ENCODE measurements at places on chromosomes 4 and X.

DNA sequence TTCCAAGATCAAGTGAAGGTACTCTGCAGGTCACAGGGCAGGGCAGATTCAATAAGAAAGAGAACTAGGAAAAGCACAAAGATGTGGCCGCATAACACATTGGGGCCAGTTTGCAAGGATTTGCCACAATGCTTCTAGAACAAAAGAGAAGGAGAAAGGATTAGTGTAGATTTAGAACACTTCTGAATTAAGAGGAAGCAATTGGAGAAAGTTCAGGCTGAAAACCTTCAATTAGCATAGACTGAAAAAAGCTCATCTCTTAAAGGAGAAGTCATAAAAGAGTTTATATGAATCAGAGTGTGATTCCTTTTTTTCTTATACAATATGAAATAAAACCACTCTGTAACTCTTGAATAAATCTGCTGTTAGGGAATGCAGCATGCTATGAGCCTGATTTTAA is 215.6 kb upstream of the FAT1 start:
- no peak for DNase-seq

DNA sequence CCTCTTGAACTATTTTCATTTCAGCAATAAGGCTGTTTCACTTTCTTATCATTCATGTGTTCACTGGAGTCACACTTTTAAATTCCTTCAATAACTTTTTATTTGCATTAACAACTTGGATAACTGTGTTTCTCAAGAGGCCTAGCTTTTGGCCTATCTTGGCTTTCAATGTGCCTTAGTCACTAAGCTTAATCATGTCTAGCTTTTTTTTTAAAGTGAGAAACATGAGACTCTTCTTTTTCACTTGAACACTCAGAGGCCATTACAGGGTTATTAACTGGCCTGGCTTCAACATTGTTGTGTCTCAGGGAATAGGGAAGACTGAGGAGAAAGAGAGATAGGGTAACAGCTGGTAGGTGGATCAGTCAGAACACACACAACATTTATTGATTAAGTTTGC is 64.0 kb upstream of the VCX2 start:
- peak; percentile 5 for DNase-seq

DNA sequence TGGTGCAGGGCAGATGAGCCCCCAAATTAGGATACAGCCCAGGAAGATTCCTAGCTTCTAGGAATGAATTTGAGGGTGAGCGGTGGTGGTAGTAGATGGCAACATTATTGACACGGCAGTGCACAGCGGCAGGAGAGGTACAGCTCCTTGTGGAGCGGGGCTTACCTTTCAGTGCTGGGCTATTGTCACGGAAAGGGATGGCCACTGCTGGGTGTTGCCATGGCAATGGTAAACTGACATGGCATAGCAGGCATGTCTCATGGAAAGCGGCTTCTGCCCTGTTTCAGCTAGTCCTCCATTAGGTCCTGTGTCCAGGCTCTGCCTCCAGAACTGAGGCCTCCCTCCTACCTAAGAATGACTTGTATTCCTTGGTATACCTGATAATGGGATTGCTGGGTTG is 81.8 kb upstream of the WDR1 start:
- DNase-seq: no peak

GRCh38 chr4:4501679-4502078 is 40.2 kb downstream of the STX18 start:
- no peak for DNase-seq

DNA sequence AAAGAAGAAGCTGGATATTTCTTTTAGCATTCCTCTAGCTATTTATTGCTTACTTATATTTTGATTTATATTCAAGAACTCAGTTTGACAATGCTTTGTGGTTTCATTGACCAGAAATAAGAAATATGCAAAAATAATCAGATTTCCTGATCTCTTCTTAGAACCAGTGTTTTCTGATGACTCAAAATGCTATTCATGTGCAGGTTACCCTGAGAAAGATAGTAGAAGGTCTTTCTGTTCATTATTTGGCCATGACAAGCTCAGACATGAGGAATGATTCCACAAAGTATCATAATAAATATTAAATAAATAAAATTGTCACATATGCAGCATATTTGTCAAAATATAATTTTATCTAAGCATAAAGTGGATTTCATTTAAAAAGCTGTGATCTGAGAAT is 24.1 kb downstream of the ADH7 start:
- DNase-seq: no peak

- peak; percentile 41 for DNase-seq
Observed at GRCh38 chr4:188109157-188109755, at the start of gene TRIML2. TRIML2 (minus strand) TSS chr4:188109603; CDS start chr4:188105368, 4,235 bp downstream.

GRCh38 chr4:93688978-93689377 is 139.6 kb upstream of the ATOH1 start:
- no peak for DNase-seq

DNA sequence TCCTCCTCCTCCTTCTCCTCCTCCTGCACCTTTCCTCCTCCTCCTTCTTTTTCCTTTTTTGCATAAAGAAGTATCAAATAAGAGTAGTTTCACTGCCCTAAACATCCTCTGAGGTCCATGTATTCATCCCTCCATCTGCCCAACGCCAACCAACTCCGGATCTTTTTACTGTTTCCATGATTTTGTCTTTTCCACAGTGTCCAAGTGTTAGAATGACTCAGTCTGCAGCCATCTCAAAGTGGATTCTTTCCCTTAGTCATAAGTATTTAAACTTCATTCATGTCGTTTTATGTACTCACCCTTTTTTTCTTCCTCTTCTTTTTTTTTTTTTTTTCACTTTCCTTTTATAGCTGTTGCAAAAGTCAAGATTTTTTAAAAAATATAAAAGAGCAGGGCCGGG is 12.9 kb downstream of the CSF2RA start:
- peak; percentile 66 for DNase-seq

DNA sequence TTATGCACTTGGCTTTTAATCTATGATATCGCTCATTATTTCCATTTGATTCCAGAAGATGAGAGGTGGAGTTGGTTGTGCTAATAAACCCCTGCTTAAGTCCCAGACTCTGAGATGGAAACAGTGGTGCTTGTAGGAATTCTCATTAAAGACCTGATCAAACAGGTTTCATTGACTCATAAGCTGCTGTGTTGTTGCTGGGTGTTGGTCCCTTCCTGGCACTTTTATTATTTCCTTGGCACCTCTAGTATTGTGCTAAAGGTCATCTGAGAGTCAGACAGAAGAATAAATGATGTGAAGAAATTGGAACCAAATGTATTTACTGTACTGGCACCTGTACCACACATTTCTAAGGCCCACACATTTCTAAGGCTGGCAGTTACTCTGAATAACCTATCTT is 544.7 kb upstream of the NR3C2 start:
- DNase-seq: no peak

GRCh38 chr4:17762726-17763125 is 18.7 kb downstream of the FAM184B start:
- peak; percentile 13 for DNase-seq

DNA sequence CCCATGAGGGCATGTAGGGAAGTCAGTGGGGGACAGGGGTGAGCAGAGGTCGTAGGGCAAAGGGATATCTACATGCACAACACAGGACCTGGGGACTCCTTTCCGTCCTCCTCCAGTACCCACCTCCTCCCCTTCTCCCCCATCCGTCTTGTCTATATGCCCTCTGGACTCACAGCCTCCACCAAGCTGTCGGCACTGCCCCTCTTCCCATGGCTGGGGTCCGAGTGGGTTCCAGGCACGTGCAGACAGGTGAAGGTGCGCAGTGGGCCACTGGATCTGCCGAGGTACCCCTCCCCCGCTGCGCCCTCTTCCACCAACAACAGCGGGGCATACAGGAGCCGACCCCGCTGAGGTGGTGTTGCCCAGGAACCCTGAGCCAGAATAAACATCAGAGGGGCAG is 5.5 kb upstream of the SYP start:
- DNase-seq: no peak

DNA sequence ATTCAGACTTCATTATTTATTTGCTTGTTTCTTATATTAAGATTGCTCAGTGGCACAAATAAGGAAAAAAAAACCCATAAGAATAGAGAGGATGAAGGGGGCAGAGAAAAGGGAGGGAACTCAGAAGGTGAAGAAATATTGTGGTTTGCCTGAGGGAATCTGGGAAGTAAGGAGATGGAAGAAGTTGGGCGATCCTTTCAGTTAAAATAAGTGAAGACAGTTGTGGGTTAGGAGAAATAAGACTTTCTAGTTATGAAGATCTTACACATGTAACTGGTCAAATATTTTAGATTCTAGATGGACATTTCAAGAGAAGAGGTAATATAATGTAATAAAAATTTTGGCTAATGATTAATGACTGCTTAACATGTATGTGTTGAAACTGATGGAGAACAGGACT is 138.7 kb upstream of the LIMCH1 start:
- peak; percentile 56 for DNase-seq

- no peak for DNase-seq
Observed at GRCh38 chrX:133362538-133362937, 52.8 kb downstream of the GPC4 start.

- no peak for DNase-seq
Observed at GRCh38 chr4:43776371-43776770, 672.2 kb downstream of the KCTD8 start.

- DNase-seq: peak; percentile 96
Observed at GRCh38 chr4:53321151-53321983, 44.5 kb downstream of the SCFD2 start.

DNA sequence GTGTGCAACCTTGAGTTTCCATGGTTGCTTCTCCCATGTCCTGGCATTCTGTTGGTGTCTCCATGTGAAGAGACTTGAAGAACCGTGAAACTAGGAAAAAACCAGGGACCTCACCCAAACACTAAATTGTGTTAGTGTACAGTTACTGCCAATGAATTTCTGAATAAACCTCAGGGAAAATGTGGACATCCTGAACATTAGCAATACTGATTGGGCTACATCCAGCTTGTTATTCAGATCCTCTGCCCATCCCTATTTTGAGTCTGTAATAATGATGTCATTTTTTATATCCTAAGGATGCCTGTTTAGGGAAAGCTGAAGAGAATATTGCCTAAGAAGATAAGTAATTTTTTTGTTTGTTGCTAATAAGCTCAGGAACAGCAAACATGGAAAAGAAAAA is 262.7 kb downstream of the TMA16 start:
- DNase-seq: no peak

DNA sequence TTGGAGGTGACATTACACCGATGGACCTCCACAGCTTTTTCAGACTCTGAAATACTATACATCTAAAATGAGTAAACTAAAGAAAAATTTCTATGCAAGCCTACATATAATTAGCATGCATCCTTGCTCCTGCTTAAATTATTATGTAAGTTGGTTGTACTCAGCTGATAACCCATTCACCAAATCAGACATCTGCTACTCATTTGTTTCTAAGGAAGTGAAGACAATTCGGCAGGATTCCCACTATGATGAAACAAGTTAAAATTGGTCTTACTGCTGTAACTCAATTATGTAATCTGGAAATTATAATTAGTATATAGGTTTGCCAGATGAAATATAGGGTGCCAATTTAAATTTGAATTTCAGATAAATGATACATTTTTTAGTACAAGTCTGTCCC is 59.5 kb upstream of the FGF13 start:
- peak; percentile 18 for DNase-seq

DNA sequence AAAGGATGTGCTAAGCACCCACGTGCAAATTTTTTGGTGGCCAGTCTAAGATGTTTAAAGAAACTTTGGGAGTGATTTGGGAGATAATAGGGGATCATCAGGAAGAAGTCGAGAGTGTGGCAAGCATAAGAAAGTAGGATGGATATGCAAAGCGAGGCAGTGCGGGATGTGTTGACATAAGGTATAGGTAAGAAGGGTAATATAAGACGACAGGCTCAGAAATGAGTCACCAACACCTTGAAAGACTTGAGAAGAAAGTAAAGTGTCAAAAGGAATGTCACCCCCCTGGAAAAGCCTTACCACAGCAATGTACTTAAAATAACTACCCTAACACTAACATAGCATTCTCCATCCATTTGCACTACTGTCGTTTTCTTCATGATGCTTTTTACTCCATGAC is 69.8 kb upstream of the BMP2K start:
- DNase-seq: no peak

DNA sequence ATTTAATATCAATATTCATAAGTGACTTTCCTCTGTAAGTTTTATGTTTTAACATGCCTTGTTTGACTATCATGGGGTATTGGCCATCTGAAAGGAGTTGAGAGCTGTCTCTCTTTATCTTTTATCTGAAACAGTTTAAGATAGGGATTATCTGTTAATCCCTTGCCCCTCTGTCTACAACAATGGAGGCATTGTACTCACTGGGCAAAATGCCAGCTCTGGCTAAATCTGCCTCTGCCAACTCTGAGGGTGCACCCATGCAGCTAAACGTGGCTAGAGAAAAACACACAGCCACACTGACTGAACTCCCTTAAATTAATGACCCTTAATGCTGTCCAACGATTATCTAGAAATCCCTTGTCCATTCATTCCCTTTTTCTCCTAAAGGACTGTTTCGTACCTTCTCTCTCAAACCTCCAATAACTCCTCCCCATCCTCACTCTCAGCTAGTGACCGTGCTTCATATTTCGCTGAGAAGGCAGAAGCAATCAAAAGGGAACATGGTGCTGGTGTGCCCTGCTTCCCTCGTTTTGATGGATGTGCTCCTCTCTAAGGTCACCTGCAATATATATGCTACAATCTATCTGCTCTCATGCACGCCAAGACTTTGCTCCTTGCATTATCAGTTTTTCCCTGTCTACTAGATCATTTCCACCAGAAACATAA is 10.3 kb downstream of the PHKA2 start:
- DNase-seq: no peak

DNA sequence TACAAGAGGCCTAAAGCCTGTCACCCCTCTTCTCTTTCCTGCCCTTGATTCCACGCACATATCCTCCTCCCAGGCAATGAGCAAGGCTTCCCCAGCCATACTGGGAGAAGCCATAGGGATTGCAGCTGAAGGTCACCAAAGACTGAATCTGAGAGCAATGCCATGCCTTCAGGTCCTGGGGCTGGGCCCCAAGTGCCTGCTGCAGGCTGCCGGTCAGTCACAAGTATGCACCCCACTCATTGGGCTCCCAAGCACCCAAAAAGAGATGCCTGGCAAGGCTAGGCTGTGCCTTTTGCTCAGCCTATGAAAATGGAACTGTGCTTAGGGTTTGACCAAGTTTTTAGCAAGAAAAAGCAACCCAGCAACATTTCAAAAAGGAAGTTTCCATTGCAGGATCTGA is 210.6 kb upstream of the MAMLD1 start:
- no peak for DNase-seq

GRCh38 chr4:177771645-177772044 is 329.4 kb upstream of the AGA start:
- DNase-seq: no peak

GRCh38 chr4:138775890-138776289 is 239.7 kb upstream of the NOCT start:
- no peak for DNase-seq

DNA sequence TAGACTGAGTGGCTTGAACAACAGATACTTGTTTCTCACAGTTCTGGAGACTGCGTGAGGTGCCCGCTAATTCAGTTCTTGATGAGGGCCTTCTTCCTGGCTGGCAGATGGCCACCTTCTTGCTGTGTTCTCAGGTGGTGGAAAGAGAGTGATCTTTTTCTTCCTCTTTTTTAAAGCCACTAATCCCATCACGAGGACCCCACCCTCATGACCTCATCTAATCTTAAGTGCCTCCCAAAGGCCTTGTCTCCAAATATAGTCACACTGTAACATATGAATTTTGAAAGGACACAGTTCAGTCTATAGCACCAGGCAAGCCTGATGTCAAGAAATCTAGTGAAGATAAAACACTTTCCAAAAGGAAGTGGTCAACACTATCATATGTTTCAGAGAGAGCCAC is 12.4 kb downstream of the VAMP7 start:
- DNase-seq: no peak
